Right cardiac atrium (tissue), 5 donors: ENCODE measurements at places on chromosomes 2 and 18. TPM values are rescaled to one million over a fixed set of nuclear protein-coding genes. Genes with fewer than 3 reads are reported as not detected.

PPP1CB gene
- 417 TPM for total RNA-seq

INPP5D gene
- 5.0 TPM for total RNA-seq

GRCh38 chr2:17000184-17000482 lies 334.5 kb upstream of the CYRIA start:
- no peak for DNase-seq

- no peak for DNase-seq
Measured at GRCh38 chr2:140601342-140601741, 1529.5 kb downstream of the LRP1B start.

GRCh38 chr2:198102856-198103255 lies 298.5 kb downstream of the PLCL1 start:
- DNase-seq: no peak

DNA sequence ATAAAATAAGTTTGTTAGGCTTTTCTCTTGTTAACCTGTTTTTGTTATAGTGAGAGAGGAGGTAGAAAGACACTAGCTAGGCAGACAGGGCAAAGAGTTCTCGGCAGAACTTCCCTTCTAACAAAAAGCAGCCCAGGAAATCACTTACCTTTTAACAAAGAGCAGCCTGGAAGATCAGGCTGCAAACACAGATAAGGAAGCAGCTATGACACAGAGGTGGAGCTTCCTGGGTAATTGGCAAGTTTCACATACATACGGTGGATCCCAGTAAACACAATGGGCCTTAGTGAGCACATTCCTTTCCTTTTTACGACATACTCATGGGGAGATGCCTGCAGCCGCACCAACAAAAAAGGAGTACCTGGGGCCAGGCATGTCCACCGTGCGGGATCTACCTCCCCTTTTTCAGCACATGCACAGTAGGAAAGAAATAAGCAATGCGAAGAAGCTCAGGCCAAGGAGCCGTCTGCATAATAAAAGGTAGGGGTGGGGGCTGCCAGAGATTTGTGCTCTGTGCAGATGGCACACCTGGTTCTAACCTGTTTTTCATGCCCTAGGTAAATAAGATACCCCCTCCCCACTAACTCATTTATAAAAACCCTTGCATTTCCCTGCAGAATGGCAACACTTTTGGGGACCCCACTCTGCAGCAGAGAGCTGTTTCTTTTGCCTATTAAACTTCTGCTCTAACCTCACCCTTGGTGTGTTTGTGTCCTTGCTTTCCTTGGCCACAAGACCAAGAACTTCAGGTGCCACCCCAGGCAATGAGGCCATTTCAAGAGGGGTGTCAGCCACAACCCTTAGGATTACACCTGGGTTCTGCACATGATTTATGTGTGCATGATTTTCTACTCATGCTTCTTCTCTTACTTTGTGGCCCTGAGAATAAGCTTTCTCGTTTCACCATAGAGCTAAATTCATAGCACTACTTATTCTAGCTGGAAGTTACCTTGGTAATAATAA lies 26.5 kb downstream of the MDH1 start:
- DNase-seq: no peak

GRCh38 chr2:26850505-26850904 lies 2.6 kb downstream of the DPYSL5 start:
- no peak for DNase-seq

- no peak for DNase-seq
Measured at GRCh38 chr18:60197671-60198462, 174.7 kb downstream of the MC4R start.

SNORC gene
- 1.1 TPM for total RNA-seq

DNA sequence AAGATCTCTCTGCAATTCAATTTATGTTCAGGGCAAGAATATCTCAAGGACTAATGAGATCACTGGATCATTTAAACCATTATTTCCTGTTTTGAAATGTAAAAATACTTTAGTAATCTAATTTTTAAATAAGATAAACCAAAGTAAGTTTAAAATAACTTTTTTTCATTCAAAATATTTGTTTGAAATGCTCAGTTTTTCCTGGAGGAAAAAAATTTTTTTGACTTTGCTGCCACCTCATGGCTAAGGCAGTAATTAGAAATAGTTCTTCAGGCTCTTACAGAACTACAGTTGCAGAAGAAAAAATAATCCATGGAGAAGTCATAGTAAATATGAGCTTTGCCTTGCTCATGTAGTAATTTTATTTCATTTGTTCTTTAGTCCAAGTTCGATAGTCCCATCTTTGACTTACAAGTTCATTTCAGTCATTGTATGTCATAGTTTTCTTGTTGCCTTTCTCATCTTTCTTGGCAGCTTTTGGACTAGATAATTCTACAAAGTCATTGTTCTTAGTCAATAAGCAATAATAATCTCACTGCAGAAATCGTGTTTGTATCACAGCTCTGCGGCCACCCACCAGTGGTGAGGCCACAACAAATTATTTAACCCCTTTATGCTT lies 127.4 kb downstream of the DPP4 start:
- DNase-seq: no peak

- DNase-seq: no peak
Measured at GRCh38 chr2:151363709-151364108, 6.3 kb downstream of the TNFAIP6 start.

- DNase-seq: no peak
Measured at GRCh38 chr18:77635858-77636257, 386.2 kb downstream of the GALR1 start.

GRCh38 chr18:63317556-63317946 lies 2.0 kb downstream of the BCL2 start:
- DNase-seq: no peak

DNA sequence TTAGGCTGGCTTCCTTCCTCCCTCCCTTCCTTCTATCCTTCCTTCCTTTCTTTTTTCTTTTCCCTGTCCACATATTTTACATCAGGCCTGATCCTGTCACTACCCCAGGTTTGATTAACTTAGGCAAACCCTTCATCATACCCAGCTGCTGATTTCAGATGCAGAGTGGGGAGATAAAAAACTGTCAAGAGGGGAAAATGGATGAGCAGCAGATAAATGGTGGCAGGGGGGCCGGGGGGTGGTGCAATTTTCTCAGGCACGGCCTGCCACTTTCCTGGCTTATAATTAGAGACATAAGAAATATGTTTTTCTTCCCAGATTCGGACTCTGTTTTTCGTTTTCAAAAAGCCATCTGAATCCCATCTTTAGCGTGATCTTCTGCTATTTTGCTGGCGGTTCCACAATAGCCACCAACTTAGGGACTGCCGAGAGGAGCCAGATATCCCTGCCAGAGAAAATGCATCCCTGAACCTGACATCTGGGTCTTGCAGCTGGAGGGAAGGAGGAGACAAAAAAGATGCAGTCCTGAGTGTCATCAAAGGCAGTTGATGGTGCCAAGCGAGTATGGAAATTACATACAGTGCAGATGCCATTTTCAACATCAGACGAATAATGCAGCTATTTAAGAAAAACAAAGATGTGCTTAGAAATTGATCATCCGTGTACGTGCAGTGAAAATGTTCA lies 49.9 kb downstream of the CXCR4 start:
- DNase-seq: no peak

GRCh38 chr2:149394864-149395263 lies 64.5 kb downstream of the LYPD6 start:
- DNase-seq: no peak

LRRTM1 gene
- total RNA-seq: 0.85 TPM

DNA sequence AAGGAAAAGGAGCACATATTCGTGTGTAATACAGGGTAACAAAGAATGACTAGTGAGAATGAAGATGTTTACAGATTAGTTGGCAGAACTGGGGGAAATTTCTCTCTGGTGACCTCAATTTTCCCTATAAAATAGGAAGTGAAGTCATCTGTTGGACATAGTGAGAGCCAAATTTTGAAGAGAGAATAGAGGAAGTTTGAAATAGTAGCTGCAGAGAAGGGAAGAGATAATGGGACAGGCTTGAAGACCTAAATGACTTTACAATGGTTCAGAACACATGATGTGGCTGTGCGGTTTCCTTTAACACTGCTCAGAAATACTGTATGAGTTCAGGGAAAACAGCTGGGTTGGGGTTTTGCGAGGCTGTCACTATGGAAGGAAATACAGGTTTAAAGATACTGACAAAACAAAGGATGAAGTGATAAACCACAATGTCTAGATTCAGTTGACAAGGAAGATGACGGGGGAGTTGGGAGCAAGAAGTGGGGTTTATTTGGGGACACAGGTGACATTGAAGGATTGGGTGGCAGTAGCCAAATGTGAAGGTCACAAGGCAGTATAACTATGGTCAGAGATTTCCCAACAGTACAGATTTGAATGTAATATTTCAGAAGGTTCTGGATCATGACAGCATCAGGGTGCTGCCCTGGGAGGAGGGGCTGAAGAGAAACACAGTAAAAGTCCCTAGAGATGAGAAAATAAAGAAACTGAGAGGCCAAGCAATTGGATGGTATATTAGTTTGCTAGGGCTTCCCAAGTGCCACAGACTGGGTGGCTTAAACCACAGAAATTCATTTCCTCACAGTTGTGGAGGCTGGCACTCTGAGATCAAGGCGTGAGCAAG lies 82.6 kb upstream of the TANK start:
- DNase-seq: no peak

GRCh38 chr18:80132180-80132812 lies 23.2 kb downstream of the ADNP2 start:
- no peak for DNase-seq

- DNase-seq: no peak
Measured at GRCh38 chr2:189231719-189232323, 52.3 kb upstream of the COL5A2 start.

B3GNT7 gene
- total RNA-seq: 5.9 TPM

DNA sequence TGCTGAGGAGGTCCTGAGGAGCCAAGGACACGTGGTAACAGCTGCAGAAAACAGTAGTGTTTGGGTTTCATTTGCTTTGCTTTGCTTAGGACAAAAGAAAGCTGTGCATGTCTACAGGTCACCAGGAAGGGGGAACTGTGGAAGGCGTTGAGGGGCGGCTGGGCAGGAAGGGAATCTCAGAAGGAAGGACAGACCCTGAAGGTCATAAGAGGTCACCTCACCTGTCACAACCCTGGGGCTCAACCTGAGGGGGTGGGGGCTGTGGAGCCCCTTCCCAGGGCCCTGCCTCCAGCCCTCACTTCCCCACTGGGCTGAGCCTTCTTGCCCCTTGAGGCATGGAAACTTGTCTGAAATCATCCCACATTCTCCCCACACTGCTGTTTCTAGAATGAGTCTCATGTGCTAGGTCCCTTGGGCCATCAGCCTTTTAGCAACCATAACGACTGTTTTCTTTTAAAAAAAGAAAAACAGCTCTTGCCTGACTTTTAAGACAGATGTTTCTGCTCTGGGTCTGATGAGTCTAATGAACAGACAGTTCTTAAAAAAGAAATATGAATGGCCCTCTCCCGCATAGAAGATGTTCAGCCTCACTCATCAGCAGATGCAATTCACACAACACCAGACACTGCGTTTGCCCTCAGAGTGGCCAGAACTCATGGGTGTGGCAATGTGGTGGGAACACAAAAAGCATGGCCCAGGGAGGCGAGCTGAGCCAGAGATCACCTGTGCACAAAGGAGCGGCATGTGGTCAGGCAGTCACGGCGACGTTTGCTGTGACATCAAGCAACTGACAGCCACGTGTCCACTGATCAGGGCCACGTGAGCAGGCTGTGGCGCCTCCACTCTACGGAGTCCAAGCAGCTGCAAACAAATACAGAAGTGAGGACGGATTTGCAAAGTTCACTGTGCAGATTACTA lies 84.0 kb downstream of the SEPTIN10 start:
- peak; percentile 68 for DNase-seq

CAPN14 gene
- 0.08 TPM for total RNA-seq

DNA sequence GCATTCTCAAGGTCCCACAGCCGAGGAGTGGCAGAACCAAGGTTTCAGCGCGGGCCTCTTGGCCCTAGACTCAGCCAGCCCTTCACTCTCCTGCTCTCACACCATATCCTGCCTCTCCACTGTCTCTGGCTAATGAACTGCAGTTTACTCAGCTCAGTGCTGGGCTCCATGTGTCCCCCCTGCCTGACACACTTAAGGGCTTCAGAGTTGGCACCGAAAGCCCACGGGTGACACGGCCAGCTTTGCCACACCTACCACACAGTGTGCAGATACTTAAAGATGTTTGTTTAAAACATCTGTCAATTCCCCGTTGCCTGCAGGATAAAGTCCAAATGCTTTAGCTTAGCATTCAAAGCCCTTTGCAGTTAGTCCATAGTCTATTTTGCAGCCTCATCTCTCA lies 241.2 kb downstream of the SEPTIN10 start:
- DNase-seq: no peak

GPAT2 gene
- 2.2 TPM for total RNA-seq

DNA sequence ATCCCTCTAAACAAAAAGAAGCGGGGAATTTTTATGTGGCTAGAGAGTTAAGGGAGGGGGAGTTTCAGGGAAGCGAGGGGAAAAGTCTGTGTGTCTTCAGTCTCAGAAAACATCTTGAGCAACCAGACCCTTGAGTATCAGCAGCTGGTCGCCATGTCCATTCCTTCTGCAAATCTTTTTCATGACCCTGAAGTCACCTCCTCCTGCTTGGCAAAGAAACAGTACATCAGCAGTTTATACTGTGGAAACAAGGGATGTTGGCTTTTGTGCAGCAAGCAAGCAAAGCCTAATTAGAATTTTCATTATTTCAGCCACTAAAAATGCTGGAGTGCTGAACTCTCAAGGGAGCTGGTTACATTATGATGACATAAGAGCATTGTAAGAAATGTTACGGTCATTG lies 187.4 kb upstream of the SLC8A1 start:
- no peak for DNase-seq

GRCh38 chr2:162004031-162004430 lies 70.0 kb downstream of the DPP4 start:
- no peak for DNase-seq

SLC8A1 gene
- total RNA-seq: 907 TPM

CCDC141 gene
- total RNA-seq: 88.7 TPM

- DNase-seq: no peak
Measured at GRCh38 chr2:74093840-74094239, 53.9 kb downstream of the BOLA3 start.

GCC2 gene
- 25.2 TPM for total RNA-seq

MEP1B gene
- not detected for total RNA-seq

- no peak for DNase-seq
Measured at GRCh38 chr2:23146011-23146410, 239.0 kb upstream of the KLHL29 start.

GALNT1 gene
- total RNA-seq: 56.8 TPM

DNA sequence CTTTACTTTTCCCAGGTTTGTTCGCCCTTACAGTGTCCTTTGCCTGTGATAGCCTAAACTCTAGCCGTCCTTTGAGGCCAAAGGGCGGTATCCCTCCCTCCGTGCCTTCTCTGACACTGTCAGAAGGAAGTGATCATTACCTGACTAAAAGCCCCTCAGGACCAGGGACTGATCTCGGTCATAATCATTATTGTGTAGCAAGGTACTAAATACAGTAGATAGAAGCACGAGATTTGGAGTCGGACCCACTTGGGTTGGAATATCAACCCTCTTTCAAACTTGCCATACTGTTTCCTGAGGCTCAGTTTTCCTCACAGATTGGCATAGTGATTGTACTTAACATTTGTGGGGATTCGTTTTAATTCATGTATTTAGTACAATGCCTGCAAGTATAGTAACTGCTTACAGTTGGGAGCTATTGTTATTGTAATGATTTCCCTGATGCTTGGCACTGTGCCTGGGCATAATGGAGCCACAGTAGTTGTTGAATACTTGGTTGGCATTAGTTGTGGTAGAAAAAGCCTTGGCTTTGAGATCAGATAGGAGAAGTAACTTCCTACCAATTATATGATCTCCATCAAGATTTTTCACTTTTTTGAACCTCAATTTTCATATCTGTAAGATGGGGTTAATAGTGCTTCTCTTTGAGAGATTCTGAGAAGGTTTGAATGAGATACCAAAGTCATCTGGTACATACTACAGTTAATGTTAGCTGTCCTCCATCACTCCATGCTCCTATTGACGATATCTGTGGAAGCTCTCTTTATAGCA lies 836 bp downstream of the STK11IP start:
- DNase-seq: no peak
